H54 (cell line): ENCODE measurements at places on chromosomes 13 and 19.
A peak's percentile ranks its signal among the peaks of the same experiment; 100 is the strongest.

- DNase-seq = peak; percentile 77
These were observed 796 bp upstream of the LSM14A start for GRCh38 chr19:34171539-34171876.

DNA sequence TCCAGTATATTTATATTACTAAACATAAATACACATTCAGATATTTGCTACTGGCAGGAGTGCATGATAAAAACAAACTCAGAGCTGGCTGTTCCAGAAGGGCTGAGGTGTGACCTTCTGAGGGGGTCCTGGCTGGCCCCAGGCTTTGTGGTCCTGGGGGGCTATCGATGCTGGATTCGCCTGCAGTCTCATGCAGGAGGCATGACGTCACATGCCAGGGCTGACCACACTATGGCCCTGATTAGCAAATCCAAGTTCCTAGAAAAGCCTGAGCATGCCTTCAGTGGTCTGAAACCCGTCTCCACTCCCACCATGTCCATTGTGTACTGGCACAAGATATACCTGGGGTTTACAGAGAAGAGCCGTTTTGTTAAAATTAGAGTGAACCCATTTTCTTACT is 97.9 kb downstream of the KL start:
- DNase-seq = no peak

GRCh38 chr13:48559638-48560320 is 26.9 kb upstream of the RCBTB2 start:
- peak; percentile 11 for DNase-seq

- peak; percentile 72 for DNase-seq
These were observed 16.4 kb downstream of the SULT2B1 start for GRCh38 chr19:48568345-48568886.

DNA sequence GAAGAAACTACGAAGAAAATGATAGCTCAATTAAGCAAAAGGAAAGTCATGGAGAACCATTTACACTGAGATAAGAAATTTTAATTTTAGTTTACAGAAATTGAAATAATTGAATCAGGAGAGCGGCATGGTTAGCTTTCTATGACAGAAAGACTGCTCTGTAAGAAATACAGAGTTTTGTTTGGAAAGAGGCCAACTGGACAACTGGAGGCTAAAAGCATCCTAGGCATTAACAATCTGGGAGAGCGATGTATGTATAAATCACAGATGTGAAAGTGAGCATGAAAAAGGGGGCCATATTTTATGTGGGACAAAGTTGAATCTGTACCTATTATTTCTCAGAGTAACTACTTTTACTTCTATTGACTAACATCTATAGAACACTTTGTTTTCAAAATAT is 1608.8 kb upstream of the PCDH20 start:
- no peak for DNase-seq

DNA sequence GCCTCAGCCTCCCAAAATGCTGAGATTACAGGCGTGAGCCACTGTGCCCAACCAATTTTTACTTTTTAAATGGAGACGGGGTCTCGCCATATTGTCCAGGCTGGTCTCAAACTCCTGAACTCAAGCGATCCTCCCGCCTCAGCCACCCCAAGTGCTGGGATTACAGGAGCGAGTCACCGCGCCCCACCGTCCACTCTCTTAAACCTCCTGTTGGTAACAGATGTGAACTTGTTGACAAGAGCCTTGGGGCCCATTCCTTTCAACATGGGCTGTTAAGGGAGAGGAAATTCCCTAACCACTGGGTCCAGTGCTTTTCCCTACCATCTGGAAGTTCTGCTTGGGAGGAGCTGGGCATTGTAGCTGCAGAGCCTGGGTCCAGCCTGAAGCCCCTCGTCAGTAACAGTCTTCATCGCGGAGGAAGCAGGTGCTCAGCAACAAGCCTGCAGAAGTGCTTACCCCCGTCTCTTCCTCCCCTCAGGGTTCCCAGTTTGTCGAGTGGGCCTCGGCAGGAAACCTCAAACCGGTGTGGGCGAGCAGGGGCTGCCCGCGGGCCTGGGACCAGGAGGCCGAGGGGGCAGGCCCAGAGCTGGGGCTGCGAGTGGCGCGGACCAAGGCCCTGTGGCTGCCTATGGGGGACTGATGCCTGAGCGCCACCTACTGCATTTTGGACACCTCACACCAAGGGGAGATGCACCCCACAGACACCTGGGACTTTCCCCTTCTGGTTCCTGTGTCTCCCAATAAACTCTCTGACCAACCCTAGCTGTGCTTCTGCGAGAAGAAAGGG is 4.0 kb upstream of the FLT3LG start:
- DNase-seq = no peak

DNA sequence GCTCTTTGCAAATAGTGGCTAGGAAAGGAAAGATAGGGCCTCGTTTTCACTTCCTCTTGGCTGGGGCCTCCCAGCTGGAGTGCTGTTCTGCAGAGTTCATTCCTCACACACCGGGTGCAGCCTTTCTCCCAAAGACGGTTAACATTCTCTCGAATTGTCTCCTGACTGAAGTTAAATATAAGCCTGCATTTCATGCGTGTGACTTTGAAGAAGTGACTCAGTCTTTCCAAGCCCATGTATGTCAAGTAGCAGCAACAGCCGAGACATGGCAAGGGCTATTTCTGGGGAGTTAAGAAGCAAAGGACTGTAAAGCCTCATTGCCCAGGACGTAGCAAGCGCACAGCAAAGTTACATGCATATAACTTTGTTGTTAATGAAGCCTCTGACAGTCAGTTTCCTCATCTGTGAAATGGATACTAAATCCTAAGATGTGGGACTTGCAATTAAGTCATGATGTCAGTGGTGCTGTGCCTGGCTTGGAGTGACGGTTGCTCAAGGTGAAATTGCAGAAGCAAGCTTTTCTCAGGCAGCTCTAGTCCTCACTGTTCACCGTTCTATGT is 502.4 kb downstream of the MYO16 start:
- no peak for DNase-seq

DNA sequence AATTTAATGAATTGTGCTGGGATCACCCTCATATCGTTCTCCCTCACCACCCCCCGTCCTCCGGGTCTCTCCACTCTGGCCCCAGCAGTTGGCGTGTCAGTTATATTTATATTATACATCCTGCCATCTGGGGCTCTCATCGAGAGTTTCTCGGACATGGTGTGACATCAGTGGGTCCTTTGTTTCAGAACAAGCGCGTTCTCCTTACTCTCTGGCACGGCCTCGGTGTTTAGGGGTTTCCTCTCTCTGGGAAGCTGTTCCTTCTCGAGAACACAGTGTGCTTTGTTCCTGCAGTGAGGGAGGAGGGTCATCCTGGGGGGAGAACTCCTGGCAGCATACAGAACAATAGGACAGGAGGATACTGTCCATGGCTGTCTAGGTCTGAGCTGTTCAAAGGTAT is 9.8 kb upstream of the MCF2L start:
- no peak for DNase-seq

DNA sequence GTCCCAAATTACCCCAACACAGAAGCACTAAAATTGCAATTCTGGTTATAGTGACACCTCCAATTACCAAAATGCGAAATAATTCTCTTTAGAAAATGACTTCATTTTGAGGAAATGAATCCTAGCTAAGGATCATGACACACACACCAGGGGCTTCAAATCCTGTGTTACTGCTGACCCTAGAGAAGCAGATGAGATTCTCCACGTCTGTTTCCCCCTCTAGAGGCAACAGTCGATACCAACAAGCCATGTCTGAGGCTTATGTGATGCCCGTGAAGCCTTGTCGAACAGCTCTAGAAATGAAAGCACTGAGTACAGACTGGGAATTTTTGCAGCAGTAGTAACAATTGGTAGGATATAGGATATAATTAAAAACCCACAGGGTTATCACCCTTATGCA is 153.6 kb upstream of the TMTC4 start:
- DNase-seq = no peak

DNA sequence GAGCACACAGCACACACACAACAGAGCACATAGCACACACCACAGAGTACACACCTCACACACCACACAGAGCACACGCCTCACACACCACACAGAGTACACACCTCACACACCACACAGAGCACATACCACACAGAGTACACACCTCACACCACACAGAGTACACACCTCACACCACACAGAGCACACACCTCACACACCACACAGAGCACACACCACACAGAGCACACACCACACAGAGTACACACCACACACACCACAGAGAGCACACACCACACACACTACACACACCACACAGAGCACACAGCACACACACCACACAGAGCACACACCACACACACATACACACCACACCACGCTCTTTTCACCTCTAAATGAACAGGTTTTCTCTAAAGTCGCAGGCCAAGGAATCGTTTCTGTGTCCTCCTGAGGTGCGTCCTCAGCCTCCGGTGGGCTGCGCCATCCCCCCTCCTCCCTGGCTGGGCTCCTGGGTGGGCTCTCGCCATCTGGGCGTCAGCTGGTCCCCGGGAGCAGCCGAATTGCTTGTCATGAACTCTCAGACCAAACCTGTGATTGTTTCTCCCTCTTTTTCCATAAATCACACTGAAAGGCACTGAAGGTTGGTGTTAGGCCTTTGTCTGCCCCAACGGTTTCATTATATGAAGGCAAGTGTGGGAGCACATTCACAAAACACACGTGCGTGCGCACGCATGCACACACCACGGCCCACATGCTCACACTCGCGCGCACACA is 37.4 kb downstream of the TMEM255B start:
- no peak for DNase-seq

GRCh38 chr19:5957170-5957569 is 20.8 kb downstream of the RANBP3 start:
- DNase-seq = peak; percentile 33

GRCh38 chr19:55472463-55472862 is 4.0 kb upstream of the ZNF628 start:
- peak; percentile 92 for DNase-seq

DNA sequence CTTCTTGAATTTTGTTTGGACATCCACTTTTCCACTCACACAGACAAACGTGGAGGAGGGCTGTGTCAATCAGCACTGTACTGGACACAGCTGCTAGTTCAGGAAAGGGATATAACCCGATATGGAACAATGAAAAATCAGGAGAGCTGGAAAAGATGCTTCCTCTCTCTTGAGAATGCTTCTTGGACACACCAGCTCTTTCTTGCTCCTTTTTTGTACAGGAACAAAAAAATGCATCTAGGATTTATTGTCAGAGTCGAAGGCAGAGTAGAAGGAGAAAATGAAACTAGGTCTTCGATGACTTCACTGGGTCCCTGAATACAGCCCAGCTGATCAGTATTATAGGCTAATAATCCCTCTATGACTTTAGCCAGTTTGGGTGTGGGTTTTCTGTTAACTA is 62.2 kb downstream of the PEG3 start:
- no peak for DNase-seq

DNA sequence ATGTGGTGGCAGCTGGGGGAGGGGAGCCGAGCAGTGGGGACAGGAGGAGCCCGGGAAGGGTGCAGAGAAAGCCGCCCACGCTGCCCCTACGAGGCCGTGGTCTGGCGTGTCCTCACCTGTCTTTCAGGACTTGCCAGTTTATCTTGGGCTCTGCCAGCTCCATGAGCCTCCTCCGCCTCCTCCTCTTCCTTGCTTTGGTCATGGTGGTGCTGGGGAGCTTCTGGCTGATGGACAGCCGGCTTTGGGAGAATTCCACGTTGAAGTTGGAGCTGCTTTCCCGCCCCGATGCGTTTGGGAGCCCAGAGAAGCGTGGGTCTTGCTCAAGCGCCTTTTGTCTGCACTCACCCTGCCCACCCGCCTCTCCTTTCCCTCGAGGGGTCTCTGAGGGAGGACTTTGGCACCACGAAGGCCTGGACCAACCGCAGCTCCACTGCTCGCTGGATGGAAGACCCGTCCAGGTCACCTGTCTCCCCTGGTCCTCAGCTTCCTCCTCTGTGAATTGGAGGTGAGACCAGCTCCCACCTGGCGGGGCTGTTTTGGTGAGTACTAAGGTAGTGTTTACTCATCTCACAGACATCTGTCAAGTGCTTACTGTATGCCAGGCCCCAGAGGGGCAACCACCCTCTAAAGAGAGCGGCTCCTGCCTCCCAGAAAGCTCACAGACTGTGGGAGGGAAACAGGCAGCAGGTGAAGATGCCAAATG is 29.7 kb upstream of the MIER2 start:
- DNase-seq = no peak

GRCh38 chr13:53151336-53152056 is 122.9 kb downstream of the OLFM4 start:
- peak; percentile 5 for DNase-seq

GRCh38 chr13:95588721-95589120 is 36.2 kb downstream of the CLDN10 start:
- DNase-seq = no peak

DNA sequence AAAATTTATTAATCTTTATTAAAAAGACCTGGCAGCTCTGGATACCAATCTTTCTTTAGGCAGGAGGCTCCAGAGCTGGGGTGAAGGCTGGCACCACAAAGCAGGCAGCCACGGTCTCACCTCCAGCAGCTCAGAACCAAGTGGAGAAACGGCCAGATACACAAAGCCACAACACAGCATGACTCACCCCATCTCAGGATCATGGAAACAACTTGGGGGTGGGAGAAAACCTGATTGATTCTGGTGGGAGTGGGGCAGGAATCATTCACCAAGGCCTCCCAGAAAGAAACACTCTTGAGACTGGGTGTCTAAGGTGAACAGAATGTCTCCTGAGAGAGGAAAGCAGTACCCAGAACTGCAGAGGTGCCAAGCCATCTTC is 64.2 kb downstream of the CRYL1 start:
- no peak for DNase-seq

- DNase-seq = no peak
These were observed 41.8 kb downstream of the PIBF1 start for GRCh38 chr13:72823724-72824123.

GRCh38 chr19:55346725-55347441 is 7.2 kb downstream of the KMT5C start:
- DNase-seq = no peak

- DNase-seq = no peak
These were observed 606 bp downstream of the ERCC5 start for GRCh38 chr13:102846261-102847015.

GRCh38 chr19:18670312-18670711 is 13.2 kb upstream of the CRTC1 start:
- no peak for DNase-seq

GRCh38 chr13:74205313-74205690 is 71.1 kb upstream of the KLF12 start:
- no peak for DNase-seq

DNA sequence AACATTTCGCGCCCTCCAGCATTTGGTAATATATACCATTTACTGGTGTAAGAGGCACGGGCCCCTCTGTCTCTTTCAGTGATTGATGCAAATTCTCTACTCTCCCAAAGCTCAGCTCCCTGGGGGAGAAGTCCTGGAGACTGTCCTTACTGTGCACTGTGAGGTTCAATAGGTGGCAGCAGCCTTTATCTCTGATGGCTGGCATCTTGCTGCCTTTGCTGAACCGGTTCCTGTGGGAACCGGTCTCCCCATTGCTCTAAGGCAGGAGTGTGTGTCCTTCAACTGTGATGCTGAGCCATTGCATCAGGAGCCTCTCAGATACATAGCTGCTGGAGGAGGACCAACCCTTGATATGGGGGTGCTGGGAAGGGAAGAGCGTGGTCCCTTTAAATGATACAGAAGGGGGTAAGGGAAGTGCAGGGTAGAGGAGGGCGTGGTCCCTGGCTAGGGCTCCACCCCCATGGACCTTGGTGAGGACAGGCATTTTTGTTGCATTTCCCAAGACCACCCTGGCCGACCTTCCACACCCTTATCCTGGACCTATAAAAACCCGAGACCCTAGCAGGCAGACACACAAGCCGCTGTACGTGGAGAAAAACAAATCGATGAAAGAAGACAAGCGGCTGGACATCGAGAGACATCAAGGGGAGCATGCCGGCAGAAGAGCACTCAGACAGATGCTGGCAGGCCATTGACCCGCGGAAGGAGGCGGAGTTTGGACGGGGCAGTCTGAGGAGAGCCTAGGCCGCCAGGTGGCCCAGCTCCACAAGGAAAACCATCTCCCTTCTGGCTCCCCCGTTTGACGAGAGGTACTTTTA is 41.1 kb upstream of the GTF3A start:
- DNase-seq = no peak

- DNase-seq = no peak
These were observed at the start of gene ICAM1 for GRCh38 chr19:10270616-10271394. Gene ICAM1, plus strand, starts transcription at chr19:10271120. Its CDS starts 40 bp downstream, at chr19:10271160.
